ENCODE measurements at places on chromosomes 11 and 22.

- DNase-seq: no peak
Observed at GRCh38 chr11:133601641-133602040, 69.3 kb upstream of the OPCML start.

- no peak for DNase-seq
Observed at GRCh38 chr22:48952256-48953102, 875.2 kb downstream of the BRD1 start.

GRCh38 chr11:74773476-74773875 lies 24.8 kb downstream of the RNF169 start:
- DNase-seq: peak; percentile 57

DNA sequence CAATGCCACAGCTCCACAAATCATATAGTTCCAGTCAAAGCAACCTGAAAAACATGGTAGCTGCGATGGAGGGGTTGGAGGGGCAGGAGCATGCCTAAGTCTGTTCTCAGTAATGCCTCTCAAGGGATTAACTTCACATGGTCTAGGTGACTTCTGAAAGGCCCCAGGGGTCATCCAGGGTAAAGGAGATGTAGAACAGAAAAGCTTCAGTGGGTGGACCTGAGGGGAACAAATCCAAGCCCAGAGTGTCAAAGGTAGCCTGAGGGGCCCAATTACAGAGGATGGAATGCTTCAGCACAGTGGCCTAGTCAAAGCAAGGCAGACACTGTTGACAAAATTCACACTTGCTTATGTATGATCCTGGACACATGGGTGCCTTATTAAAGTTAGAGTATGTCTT lies 23.3 kb downstream of the OR4D9 start:
- no peak for DNase-seq

DNA sequence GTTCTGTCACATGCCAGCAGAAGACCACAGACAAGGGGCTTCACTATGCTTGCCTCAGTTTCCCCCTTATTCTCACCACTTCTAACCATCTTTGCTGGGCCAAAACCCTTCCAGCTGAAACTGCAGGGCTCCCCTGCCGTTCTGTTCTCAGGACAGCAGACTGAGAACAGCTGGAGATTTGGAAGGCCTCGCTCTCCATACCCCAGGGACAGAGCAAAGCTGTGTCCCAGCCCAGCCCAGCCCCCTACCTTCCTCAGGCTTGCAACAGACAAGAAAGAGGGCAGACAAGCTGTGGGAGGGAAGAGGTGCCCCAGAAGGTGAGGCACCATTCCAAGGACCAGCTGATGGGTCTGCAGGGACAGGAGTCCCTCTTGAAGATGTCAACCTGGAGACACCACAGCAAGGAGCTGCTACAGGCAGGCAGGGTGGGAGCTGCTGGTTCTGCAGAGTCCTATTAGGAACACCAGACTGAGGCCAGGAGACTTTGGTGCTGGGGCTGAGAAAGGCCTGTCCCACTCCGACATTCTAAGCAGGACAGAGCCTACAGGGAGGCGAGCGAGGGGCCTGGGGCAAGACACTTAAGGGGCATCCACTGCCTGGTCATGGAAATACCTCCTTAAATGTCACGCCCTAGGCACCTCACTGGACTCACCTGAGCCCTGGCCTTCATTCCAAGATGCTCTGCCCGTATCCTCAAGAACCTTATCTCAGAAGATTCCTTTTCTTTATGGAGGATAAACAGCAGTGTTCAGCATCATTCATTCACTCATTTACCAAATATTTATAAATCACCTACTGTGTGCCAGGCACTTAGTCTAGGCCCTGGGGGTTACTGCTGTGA lies 6.9 kb downstream of the SCN2B start:
- DNase-seq: no peak
